ENCODE measurements at places on chromosomes 3 and 15.
A peak's percentile ranks its signal among the peaks of the same experiment; 100 is the strongest.

GRCh38 chr3:98628317-98628716, 34.9 kb upstream of the CPOX start:
- DNase-seq, result no peak

DNA sequence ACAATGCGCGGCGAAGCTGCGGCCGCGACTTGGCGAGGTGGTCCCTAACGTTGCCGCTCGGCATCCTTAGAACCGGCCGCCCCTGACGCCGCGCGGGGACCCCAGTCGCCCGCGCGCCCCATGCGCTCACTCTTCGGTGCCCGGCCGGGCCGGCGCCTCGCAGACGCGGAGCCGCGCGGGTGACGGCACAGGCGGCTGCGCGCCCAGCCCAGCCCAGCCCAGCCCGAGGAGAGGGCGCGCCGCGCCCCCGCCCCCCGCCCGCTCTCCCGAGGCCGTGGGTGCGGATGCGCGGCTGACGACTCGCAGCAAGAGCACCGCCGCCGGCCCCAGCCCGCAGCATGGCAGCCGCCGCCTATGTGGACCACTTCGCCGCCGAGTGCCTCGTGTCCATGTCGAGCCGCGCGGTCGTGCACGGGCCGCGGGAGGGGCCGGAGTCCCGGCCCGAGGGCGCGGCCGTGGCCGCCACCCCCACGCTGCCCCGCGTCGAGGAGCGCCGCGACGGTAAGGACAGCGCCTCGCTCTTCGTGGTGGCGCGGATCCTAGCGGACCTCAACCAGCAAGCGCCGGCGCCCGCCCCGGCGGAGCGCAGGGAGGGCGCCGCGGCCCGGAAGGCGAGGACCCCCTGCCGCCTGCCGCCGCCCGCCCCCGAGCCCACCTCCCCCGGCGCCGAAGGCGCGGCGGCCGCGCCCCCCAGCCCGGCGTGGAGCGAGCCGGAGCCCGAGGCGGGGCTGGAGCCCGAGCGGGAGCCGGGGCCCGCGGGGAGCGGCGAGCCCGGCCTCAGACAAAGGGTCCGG, 437 bp downstream of the KLF13 start:
- peak; percentile 30 for DNase-seq

DNA sequence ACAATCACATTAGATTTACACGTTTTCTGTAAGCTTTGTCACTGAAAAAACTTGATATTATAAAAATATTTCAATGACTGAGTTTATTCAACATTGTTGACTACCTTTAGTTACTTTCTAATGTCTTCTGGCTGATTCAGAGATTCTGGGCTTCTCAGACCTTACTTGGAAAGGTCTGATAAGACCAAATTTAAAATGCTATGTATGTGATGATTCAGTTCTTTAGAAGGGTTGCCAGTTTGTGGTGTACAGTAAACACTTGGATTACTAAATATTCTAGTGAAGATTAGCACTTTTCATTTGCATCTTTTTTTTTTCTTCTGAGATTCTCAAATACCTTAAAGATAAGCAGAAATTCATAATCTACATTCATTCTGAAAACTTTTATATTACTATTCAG, 49.8 kb downstream of the SGO1 start:
- DNase-seq, result no peak

DNA sequence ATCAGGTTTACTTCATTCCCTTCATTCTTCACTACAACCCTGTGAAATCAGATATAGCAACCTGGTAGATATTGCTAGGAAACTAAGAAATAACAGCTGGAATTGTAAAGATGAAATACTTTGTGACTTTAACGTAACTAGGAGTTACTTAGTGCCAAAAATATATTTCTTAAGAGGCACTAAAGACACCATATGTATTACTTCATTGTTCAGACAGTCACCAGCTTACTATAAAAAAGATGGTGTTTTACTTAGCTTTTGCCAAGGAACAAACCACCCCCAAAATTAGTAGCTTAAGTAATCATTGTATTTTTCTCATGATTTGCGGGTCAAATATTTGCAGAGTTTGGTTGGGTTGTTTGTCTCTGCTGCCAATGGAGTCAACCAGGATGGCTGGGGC, 62.5 kb downstream of the PROS1 start:
- no peak for DNase-seq

DNA sequence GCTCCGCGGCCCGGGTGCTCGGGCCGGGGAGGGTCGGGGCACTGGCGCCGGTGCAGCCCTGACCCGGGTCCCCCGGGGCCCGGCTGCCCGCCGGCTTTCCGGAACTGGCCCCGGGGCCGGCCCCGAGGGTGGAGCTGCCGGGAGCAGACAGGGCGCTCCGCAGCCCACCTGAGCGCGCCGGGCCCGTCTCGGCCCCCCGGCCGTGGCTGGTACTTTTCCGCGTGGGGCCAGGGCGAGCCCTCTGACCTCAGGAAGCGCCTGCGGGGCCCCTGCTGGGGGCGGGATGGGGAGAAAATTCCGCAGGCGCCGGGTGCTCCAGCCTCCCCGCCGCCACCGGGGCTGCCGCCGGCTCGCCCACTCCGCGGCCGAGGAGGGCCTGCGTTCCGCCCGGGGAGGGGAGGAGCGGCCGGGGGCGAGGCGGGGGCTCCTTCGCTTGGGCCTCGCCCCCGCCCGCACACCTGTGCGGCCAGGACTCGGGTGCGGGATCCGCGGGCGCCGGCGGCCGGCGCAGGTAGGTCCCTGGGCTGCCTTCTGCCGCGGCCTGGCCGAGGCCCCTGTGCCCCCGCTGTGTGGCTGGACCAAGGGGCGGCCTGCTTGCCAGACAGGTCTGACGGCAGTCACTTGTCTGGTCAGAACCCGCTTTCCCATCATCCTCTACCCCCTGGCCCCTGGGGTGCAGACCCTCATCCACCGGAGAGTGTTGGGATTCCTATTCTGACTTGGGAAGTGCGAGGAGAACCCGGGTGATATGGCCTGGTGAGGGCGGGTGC, 3.5 kb downstream of the FURIN start:
- DNase-seq, result peak; percentile 48

DNA sequence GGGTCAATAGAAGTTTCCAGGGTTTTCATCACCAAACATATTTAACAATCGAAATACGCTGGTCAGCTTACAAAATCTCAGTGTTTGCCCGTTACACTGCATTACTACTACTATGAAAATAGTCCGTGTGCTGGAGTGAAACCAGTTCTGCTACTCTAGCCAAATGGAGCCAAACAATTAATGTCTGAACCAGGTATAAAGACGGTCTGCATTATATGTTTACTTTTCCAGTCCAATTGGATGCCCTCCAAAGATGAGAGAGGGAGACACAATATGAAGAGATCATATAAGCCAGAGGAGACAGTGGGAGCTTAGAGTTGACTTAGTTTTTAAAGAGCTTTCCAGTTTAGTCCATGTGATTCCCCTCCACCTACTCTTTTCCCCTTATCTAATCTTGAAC, 6.3 kb upstream of the DUT start:
- DNase-seq, result no peak

- no peak for DNase-seq
Observed at GRCh38 chr15:66294932-66295235, 1.5 kb downstream of the DIS3L start.

DNA sequence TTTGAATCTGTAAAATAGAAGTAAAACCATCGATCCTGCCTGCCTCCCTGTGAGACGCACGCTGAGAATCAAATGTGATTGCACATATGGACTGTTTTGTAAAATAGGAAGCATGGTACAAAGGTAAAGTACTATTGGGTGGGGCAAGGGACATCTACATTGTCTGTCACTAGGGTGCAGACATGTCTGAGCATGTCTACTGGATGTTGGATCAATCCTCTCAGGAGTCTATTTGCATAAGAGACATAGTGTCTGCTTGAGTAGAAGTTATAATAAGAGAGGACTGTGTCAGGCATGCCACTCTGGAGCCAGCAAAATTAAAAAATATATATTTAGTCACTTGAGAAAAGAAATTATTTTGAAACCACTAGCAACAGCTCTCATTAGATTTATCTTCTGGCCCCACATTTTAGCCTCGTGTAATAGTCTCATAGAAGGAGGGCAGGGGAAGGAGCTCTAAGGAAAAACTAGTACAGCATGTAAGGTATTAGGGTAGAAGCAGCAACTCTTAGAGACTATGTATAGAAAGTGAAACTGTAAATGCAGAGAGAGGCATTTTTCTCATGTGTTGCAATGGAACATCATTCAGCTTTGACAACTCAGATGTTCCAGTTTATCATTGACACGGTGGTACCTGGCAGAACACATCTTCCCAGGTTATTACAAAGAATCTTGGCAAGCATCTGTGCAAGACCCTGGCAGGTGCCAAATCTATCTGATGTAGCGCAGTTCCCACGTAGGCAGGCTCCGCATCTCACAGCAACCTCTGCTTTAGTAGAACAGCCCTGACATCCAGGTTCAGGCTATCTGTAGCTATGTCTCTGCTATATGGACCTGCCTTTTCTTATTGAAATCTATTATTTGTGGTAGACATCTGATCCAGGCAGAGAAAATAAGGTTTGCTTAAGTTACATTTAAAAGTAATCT, 85.2 kb upstream of the CHL1 start:
- no peak for DNase-seq

- no peak for DNase-seq
Observed at GRCh38 chr3:169954142-169954756, 12.4 kb upstream of the SEC62 start.

DNA sequence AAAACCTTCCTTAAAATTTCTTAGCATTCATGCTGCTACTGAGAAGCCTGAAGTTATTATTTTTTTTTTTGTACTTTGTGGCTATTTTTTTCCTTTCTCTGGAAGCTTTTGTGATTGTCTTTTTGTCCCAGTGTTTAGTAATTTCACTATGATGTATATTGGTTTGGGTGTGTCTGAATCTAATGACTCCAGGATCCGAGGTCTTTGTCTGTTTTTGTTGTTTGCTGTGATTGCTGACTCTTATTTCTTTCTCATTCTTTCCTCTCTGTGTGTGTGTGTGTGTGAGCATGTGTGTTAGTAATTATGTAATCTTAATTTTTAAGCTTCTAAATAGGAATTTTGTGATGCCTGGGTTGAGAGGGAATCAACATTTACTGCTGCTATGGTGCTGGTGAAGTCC, 152.0 kb downstream of the RAP2B start:
- DNase-seq, result no peak

DNA sequence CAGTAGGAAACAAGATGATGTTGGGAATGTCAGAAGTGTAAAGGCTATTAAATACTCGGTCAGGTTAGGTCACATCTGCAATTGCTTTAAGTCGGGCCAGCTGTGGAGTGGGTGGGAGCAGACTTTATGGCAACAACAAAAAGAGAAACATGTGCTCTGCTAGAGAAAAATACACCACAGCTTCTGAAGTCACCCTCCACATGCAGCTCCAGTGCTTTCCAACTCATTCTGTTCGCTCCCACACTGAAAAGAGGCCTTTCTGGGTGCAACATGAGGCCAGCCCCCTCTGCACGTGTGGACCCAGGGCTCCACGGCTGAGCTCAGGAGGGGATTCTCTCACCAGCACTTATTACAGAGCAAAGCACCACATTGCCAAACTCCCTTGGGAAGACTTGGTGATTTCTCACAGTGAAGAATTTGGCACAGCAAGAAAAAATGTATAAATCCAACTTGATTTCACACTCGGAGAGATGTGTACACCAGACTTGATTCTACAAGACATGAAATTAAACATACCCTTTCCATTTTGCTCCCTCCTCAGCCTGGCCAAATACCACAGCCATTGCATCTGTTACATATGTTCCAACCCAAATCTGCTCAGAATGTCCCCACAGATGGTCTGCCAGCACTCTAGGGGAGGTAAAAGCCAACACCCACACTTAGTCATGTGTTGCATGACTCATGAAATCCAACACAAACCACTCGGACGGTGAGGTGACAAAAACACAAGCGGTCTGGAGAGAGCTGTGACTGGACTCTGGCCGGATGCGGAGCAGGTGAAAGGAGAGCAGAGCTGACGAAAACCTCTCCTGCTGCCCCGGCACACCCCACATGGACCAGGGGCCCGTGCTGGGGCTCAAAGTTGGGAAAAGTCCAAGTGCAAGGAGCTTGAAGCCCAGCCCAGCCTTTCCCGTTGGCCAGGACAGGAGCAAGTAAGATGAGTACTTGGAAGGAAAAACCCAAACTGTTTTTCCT, 74.6 kb downstream of the ITGB5 start:
- no peak for DNase-seq

- DNase-seq, result no peak
Observed at GRCh38 chr15:39501366-39502081, 79.4 kb upstream of the THBS1 start.

GRCh38 chr15:38145651-38146111, 107.0 kb upstream of the SPRED1 start:
- peak; percentile 37 for DNase-seq

GRCh38 chr3:193905541-193906396, 230.2 kb upstream of the HES1 start:
- DNase-seq, result no peak

DNA sequence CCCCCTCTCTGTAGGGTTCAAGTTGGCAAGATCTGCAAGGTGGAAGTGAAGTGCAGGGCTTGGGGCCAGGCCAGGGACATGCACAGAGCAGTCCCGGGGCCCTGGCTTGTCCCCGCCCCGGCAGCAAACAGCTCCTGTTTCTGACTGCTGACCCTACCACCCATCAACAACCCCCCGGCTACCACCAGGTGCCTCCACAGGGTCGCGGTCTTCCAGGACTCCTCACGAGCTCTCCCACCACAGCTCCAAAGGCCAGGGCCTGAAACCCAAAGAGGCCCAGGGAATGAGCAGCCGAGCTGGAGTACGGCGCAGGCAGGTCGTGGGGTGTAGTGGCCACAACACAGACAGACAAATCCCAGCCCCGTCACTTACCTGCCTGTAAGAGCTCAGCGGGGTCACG, 121.3 kb upstream of the SMAD3 start:
- no peak for DNase-seq

GRCh38 chr3:141233457-141234161, 2.0 kb downstream of the PXYLP1 start:
- no peak for DNase-seq

GRCh38 chr15:81092559-81092902, 41.5 kb upstream of the CFAP161 start:
- no peak for DNase-seq

DNA sequence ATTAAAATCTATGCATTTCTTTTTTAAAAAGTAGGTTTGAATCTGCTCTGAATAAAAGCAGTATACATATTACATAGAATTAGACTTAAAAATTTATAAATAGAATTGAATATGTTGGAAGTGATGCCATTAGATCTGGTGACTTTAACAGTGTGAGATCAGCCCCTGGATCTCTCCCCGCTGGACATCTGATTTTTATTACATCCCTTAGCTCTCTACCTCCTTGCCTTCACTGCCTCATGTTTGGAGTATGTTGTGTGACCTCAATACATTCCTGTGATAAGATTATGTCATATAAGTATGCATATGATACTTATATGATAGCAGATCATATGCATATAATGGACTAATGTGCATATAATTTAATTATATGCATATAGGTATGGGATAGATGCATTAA, 643.4 kb upstream of the NR2F2 start:
- no peak for DNase-seq

- peak; percentile 59 for DNase-seq
Observed at GRCh38 chr3:124034016-124034843, 42.3 kb upstream of the ROPN1 start.

DNA sequence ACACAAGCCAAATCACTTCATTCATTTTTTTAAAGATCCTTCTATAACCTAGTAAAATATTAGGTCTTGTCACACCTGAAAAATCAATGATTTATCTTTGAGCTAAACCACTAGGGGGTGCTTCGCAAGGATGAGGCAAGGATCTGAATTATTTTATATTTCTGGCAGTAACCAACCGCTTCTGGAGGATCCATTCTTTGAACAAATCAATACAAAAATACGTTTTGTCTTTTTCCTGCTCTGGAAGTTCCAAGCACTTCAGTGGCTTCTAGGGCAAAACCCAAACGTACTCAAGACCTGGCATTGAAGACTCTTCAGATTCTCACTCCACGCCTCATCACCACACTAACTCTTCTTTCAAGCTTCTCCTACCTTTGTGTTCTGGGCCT, 486 bp downstream of the LSG1 start:
- DNase-seq, result no peak
